Suppressor macrophage treated with lipopolysaccharide for 1 hour (primary cell): ENCODE measurements at places on chromosomes 7 and 10.

- DNase-seq: no peak
These were observed 306.2 kb downstream of the GPR37 start for GRCh38 chr7:124459101-124460055.

DNA sequence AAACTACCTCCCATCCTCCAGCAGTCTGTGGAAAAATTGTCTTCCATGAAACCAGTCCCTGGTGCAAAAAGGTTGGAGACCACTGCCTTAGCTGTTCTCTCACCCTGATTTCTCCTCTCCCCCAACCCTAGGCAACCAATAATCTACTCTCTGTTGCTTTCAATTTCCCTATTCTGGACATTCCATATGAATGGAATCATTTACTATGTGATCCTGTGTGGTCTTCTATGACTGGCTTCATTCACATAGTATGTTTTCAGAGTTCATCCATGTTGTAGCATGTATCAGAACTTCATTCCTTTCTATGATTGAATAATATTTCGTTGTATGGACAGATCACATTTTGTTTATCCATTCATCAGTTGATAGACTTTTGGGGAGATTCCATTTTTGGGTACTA lies 38.3 kb upstream of the DLG5 start:
- DNase-seq: no peak

- no peak for DNase-seq
These were observed 47.8 kb downstream of the SHH start for GRCh38 chr7:155764438-155764793.

DNA sequence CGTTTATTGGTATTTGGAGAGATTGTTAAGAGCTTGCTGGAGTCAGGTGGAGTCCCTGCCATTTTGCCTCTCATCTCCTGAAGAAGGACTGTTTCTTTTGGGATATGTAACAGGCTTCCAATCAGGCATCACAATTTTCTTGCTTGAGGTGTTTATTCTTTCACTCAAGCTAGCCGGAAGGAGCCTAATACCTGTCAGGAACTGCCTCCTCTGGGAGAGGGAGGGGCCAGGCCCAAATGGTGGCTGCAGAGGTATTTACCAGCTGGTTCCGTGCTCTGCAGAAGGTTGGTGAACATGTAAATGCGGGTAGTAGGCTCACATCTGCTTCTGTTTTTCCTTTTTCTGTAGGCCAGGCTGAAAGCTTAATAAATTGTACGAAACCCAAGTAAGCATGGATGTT lies 114.0 kb downstream of the TCF7L2 start:
- DNase-seq: no peak

DNA sequence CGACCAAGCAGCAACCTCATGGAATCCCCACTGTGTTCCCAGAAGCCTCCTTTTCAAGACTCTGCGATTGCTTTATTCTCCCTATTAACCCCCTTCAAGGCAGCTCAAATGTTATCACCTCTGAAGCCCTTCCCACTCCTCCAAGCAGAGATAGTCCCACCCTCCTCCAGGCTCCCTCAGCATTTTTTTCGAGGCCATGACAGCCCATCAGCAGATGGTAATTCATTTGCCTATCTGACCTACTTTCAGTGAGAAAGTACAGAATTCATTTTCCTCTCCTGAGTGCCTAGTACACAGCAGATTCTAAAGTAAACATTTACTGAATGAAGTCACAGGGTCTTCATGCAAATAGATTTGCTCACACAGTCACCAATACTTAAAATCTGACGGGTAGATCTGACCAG lies 47.8 kb downstream of the HERPUD2 start:
- DNase-seq: no peak
